ENCODE measurements at places on chromosomes 4 and X.

DNA sequence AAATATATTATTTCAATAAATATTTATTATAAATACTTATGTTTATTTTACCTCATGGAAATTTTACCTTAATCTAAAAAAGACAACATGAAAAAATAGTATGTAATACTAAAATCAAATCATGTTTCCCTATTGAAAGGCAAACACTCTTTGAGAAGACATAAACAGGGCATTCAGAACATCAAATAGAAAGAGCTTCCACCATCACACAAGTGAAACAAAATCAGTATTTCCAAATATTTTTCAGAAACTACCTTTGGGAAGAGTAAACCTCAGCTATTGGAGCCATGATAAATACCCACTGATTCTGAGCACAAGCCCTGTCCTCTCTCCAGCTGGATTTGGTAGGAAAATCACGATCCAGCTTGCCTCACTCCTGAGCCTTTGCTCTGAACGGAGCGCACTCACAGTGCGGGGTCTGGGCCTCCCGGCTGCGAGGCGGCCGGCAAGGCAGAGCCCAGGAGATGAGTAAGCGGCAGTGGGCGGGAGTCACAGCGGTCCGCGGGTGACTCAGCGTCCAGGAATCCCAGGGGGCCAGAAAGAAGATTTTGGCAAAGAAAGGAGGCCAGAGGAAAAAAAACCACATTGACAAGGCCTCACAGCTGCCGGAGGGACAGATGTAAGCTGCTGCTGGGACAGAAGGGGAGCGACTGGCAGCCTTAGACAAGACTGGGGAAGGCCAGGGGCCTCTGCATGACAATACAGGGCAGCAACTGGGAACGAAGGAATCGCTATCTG, 14.7 kb upstream of the ANXA5 start:
- DNase-seq = peak; percentile 92

DNA sequence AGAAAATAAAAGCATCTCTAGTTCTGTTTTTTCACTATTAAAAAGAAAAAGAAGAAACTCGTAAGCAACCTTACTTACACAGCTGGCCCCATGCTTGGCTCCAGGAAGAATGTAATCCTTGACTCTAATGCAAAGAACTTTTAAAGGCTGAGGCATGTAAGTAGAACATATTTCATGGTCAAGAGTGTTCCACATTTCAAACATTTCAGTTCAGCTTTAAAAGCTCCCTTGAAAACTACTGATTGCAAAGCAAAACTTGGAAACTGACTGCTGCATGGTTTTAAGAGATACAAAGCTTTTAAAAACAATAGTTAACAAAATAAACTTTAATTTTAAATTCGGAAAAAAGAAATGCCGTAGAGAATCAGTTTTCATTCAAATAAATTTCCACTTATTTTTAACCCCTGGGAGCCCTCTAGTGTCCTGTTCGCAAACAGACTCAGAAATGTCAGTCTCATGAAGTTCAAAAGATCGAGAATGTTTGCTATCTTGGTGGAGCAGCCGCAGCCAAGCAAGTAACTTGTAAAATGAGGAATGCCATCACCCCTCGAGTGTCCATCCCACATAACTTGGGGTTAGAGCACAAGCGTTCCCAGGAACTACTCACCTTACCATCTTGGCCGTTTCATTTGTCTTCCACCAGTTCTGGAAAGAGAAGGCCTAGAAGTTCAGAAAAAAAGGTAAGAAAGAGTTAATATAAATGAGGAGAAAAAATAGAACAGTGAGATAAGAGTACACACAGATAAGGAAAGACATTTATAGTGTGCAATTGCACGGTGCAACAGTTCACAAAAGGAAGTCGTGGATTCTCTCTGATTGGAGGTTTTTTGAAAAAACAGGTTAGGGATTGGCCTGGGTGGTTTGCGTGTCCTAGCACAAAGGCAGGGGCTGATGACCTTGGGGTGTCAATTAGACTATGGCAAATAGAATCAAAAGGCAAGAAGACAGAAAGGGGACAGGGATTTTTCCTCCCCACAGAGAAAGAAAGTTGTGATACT, at the start of gene GASK1B:
Gene GASK1B, minus strand, starts transcription at position 765 of the 998 bp plus-strand sequence. CDS start 1,650 bp downstream, outside the sequence.
- peak; percentile 72 for DNase-seq

- DNase-seq = no peak
These were observed 176.9 kb downstream of the PDHA2 start for GRCh38 chr4:96016634-96017299.

DNA sequence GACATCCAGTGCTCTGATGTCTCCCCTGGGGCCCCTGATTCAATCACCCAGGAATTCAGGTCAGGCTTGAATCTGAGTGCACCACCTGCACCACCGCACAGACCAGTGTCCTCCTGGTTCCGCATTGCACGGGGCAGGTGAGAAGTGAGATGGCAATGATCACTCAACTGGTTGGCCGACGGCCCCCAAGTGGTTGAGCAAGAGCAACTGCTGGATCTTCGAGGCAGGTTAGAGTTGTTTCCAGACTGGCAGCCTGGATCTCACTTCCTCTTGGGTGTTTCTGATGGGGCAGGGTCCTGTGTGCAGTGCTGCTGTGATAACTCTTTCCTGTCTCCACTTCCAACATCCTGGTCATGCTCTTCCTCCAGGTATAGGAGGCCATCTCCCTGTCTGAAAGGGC, 50.4 kb downstream of the C4orf50 start:
- DNase-seq = no peak

DNA sequence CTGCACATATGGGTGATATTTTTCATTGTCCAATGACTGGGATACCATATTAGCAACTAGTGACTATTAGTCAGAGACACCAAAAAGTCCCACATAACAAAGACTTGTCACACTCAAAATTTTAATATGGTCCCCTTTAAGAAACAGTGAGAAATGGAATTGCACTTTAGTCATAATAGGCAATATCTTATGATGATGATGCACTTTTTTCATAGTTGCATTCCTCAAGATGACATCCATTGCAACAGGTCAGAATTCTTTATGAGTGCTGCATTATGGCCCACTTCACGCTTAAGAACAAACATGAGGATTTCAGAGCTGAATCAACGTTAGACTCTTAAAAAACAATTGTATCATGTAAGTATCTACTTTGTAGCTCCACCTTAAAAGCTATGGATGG, 608.4 kb upstream of the HTR2C start:
- no peak for DNase-seq

DNA sequence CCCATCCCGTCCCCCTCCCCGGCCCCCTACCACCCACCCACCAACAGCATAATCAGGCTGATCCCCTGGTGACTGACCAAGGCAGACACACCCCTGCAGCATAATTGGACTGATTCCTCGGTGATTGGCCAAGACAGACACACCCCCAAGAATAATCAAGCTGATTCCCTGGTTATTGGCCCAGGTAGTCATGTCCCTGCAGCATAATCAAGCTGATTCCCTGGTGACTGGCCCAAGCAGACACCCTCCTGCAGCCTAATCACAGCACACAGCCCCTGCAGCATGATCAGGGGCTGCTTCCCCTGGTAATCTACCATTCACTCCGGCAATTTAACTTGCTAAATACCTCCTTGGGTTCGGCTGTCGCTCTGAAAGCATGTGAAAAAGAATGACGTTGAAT, 47.5 kb upstream of the STS start:
- no peak for DNase-seq

DNA sequence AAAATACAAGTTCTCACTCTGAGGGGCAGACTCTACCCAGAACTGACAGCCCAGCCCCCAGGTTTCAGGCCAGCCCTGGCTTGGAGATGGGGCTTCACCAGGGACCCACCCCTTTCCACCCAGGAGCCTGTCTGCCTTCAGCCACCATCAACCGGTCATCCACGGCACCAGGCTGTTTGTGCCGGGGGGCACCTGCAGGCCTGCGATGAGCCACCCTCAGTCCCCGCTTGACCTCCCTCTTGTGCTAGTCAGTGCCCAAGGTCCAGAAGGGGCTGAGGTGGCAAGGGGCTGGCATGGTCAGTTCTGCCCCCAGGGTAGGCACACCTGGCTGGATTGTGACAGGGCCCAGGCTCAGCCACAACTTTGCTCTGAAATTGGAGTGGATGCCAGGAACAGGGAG, 82.1 kb downstream of the ADRA2C start:
- DNase-seq = no peak

GRCh38 chr4:56371426-56372220, 15.7 kb downstream of the AASDH start:
- peak; percentile 85 for DNase-seq

GRCh38 chr4:15233626-15234025, 194.2 kb upstream of the C1QTNF7 start:
- DNase-seq = no peak

DNA sequence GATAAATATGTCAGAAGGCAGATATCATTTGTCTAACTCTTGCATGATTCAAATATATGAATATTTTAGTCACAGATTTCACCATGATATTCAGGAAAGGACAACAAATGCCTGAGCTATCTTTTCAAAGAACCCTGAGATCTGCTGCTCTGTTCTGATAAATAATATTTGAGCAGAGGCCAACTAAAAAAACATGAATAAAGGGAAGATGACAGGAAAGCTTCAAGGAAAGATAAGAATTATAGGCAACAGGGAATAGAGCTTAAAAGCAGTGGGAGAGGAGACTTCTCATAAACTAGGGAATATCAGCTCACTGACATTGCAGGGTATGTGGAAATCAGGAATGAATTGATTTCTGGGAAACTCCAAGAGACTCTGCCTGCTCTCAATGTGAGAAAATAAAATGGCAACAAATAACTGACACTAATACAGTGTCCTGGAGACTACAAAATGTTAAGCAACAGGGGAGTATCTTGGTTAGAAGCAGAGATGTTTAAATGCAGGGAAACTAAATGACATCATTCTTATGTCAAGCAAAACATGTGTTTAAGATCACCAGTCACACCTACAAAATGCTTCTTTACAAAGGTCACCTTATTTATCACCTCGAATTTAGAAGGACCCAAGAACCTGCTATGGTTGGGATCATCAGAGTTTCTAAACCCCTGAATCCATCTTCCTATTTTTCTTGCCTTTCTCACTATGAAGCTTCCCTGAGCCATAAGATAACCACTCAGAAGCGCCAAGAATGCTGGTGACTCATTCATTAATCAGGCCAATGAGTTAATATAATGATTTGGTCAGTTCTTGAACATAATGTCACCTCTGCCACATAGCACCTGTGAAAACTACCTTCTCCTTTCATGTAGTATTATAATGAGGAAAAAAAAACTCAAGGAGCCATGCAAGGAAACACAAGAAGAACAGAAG, 78.1 kb downstream of the NDST3 start:
- no peak for DNase-seq

DNA sequence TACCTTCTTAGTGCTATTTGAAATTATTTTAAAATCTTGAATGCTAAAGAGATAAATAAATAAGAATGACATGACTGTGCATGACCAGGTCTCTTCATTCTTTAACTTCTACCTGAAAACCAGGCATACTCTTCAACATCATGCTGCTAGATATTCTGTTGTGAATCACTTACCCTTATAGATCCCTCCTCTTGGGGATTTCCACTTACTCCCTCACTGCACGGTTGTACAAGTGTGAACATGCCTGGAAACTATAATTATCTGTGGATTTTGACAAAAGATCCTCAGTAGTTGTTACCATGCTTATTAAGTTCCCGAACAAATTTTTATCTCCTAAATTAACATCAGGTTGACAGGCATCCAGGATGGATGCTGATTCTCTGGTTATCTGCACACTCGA, 54.3 kb downstream of the ADGRL3 start:
- DNase-seq = no peak

- no peak for DNase-seq
These were observed 43.8 kb downstream of the ELOVL6 start for GRCh38 chr4:110154582-110154981.

- DNase-seq = no peak
These were observed 66.0 kb downstream of the RELL1 start for GRCh38 chr4:37620176-37620575.

GRCh38 chr4:52873191-52873590, 11.1 kb downstream of the RASL11B start:
- peak; percentile 84 for DNase-seq

- DNase-seq = no peak
These were observed 351.9 kb upstream of the FTHL17 start for GRCh38 chrX:31423609-31424189.

DNA sequence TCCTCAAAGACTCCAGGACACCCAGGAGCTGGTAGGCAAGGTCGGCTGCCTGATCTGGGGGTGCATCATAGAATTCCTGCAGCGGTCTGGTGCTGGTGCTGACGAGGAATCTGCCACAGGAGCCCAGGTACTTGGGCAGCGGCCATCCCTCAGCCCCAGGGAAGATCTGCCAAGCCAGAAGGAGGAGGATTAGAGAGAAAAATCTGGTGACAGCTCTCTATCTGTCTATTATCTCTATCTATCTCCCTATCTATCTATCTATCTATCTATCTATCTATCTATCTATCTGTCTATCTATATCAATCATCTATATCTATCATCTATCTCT, 46.7 kb downstream of the DIPK2B start:
- no peak for DNase-seq

- DNase-seq = no peak
These were observed 474.3 kb upstream of the FTHL17 start for GRCh38 chrX:31546126-31546525.

- no peak for DNase-seq
These were observed 5.1 kb upstream of the DGAT2L6 start for GRCh38 chrX:70172221-70172620.

- DNase-seq = no peak
These were observed 209.9 kb downstream of the PARM1 start for GRCh38 chr4:75142850-75143249.

GRCh38 chr4:31365006-31365690, 645.0 kb downstream of the PCDH7 start:
- no peak for DNase-seq

- DNase-seq = no peak
These were observed 37.9 kb upstream of the MXRA5 start for GRCh38 chrX:3384327-3384726.

DNA sequence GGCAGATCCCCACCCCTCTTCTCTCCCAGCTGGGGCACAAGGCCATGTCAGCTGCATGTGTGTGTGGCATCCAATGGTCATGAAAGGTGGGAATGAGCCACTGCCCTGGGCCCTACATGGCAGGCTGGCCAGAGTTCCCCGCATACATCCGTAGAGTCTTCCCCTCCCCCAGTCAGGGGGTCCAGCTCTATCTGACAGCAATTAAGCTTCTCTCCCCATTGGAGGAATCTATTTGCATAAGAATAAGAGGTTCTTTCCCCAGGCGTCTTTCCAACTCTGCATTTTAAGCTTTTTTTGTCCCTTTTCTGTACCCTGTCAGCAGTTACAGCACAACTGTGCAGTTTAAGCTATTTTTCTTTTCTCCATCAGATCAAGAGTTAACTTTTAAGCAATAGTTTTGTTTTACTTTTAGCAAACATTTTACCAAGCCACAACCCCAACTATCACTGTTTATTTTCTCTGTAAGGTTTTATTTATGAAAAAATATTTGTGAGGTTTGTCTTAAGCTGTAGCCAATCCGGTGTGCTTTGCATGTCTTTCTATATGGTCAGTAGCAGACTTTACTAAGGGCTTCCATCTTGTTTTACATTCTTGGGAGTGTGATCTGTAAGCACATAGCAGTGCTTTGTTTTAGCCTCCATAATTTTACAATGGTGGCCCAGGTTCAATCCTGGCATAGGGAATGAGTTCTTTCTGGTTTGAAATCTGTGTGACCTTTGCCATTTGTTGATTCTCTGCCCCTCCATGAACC, 28.7 kb downstream of the NLRP2B start:
- DNase-seq = no peak
